ENCODE measurements at places on chromosomes 5 and 9.

GRCh38 chr5:56856541-56857178 lies 41.3 kb downstream of the MAP3K1 start:
- no peak for DNase-seq

DNA sequence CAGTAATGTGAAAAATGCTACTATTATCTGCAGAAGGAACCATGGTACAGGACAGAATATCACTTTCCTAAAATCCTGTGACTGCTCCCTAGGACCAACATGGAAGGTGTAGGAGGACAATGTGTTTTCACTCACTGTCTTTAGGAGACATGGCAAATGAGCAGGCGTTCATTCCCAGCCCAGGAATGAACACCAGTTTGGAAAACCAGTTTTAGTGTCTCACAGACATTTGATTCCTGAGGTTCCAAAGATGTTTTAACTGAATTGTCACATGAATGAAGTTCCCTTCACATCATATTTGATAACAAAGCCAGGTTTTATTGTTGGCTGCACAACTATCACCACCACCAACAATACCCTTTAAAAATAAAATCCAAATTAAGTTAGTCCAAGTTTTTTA lies 178.2 kb downstream of the ENC1 start:
- DNase-seq = no peak

DNA sequence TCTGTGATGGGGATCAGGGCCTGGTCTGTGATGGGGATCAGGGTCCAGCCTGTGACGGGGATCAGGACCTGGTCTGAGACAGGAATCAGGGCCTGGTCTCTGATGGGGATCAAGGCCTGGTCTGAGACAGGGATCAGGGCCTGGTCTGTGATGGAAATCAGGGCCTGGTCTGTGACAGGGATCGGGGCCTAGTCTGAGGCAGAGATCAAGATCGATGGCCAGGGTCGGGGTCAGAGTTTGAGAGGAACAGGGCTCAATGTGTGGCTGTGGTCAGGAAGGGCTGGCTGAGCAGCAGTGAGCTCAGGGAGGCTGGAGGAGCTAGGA lies 33.8 kb upstream of the TMEM250 start:
- no peak for DNase-seq

DNA sequence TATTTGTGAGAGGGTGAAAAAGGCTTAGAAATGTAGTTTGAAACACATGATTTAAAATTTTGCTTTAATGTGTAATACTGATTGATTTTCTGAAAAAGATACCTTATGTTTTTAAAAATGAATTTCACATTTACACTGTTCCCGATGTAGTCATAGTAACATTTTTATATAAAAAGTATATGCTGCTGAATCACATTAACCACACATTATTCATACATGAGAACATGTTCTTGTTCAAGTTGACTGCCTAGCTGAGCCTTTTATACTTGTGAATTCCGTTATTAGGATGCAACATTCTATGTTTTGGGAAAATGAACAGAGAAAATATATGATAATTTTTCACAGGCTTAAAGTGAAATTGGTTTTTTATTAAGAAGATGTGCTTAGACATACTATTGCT lies 461.1 kb upstream of the NUDT12 start:
- no peak for DNase-seq

- DNase-seq = no peak
Observed at GRCh38 chr9:2217540-2217939, 202.4 kb downstream of the SMARCA2 start.

DNA sequence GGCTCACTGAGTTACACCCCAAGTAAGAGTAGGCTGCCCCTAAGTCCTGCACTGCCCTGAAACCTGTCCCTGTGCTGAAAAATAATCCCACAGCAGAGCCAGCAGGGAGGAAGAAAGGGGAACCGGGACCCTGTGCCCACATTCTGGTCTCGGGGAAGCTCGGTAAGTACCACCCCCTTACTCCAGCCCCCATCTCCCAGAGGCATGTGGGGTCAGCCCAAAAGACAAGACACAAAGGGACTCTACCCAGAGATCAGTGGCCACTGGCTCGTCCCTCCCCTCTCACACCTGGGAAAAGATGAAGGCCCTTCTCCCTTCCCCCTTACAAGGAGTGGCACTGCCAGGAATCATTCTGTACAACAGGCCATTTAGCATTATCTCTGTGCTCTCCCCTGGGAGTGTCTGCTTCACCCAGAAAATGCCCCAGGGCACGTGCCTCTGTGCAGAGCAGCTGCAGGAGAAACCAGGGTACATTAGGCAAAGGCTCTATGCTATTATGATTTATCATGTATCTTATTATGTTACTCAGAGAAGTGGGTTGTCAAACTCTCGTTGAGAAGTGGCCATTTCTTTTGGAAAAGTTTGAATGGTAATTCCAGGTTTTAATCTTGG lies 71.3 kb downstream of the NDFIP1 start:
- no peak for DNase-seq

- DNase-seq = no peak
Observed at GRCh38 chr9:18676525-18676924, 202.6 kb downstream of the ADAMTSL1 start.

DNA sequence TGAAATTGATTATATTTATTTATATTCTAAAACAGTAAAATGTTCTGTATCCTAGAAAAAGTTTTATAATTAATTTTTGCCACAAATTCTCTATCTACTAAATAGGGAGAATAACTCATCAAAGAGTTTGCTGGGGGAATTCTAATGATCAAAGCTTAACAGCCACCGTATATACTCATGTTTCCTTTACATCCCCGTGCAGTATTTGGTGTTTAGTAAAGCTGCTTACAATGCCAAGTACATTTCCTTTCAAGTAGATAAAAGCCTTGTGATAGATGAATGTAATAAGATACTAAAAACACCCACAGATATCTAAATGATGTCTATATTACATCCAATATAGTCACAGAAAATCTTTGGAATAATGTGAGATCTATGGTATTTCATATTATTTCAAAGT lies 312.2 kb downstream of the HCN1 start:
- DNase-seq = no peak

All from activated CD8-positive, alpha-beta memory T cell treated with anti-CD3 and anti-CD28 coated beads for 1 hour (primary cell).